Activated CD4-positive, alpha-beta T cell treated with anti-CD3 and anti-CD28 coated beads, Interleukin-2, amount 50 U/mL, for 1 hour (primary cell): ENCODE measurements at places on chromosomes 11 and 22.

GRCh38 chr11:113075586-113076095 is 114.4 kb downstream of the NCAM1 start:
- DNase-seq = no peak

DNA sequence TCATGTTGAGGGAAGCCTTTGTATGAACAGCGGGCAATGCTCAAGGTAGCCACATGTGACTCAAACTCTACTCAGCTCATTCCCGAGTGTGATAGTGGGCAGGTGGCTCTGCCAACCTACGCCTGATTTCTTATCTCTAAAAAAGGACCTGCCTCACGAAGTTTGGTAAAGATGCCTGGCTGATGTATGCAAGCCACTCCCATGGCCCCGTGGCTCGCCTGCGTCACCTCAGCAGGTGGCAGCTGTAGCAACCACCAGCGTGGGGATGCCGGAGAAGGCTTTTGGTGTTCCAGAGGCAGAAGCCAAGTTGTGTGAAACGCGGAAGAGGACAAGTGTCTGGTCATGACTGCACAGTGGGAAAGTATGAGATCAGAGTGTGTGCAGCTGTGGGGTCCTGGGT is 5.4 kb downstream of the FADS2 start:
- DNase-seq = no peak

- DNase-seq = no peak
These were observed 244.1 kb upstream of the ZC3H12C start for GRCh38 chr11:109849051-109849450.

DNA sequence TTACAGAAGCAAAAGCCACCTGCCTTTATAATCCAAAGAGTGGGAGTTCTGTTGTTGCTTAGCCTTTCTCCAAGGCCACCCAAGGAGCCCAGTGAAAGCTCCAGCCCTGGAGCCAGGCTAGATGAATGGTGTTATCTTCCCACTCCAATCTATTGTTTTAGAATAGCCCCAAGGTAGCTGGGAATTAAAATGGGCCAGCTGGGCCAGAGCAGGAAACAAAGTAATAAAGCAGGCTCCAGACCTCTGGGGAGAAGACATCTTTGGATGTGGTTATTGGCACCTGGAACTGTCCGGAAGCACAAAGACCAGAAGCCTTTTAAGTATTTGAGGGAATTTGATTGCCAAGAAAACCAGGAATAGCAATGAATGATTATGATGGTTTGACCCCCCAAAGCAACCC is 8.8 kb downstream of the C11orf96 start:
- no peak for DNase-seq

GRCh38 chr11:79744941-79745340 is 304.1 kb upstream of the TENM4 start:
- no peak for DNase-seq

GRCh38 chr11:64746486-64746885 is 2.5 kb upstream of the RASGRP2 start:
- no peak for DNase-seq

- no peak for DNase-seq
These were observed 82.1 kb downstream of the OTOG start for GRCh38 chr11:17629113-17629512.

GRCh38 chr11:81388326-81388725 is 1345.3 kb downstream of the FAM181B start:
- DNase-seq = no peak

GRCh38 chr11:56624661-56625110 is 10.0 kb upstream of the OR5M1 start:
- no peak for DNase-seq

DNA sequence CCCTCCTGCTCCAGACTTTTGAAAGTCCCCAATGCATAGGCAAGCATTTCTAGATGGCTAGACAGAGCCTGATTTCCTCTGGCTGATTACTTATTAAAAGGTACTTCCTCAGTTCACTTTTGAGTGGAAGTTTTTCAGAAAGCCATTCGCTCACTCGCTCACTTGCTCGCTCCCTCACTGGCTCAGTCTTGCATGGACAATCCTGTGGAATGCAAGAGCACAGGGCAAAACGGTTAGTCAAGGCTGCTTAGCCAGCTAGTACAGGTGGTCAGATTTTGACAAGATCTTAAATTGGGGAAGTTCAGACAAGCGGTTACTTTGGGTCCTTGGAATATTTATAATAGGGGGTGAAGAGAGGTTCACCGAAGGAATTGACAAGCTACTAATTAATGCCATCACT is 101.0 kb downstream of the ARL14EP start:
- no peak for DNase-seq

GRCh38 chr11:112481431-112481830 is 220.8 kb upstream of the PLET1 start:
- DNase-seq = no peak
